Activated CD4-positive, alpha-beta T cell treated with anti-CD3 and anti-CD28 coated beads for 36 hours (primary cell): ENCODE measurements at places on chromosomes 12 and 14.

DNA sequence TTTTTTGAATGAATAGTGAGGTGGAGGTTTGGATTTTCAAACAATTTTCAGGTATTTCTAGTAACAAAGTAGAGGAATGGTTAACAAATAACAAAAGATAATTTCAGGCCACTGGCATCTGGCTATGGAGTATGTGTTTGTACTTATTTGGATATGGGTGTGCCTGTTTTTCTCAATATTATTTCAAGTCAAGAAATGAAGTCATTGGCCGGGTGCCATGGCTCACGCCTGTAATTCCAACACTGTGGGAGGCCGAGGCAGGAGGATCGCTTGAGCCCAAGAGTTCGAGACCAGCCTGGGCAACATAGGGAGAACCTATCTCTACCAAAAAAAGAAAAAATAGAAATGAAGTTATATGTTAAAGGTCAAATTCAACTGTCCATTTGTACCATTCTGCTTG lies 13.9 kb downstream of the SLC35E3 start:
- no peak for DNase-seq

DNA sequence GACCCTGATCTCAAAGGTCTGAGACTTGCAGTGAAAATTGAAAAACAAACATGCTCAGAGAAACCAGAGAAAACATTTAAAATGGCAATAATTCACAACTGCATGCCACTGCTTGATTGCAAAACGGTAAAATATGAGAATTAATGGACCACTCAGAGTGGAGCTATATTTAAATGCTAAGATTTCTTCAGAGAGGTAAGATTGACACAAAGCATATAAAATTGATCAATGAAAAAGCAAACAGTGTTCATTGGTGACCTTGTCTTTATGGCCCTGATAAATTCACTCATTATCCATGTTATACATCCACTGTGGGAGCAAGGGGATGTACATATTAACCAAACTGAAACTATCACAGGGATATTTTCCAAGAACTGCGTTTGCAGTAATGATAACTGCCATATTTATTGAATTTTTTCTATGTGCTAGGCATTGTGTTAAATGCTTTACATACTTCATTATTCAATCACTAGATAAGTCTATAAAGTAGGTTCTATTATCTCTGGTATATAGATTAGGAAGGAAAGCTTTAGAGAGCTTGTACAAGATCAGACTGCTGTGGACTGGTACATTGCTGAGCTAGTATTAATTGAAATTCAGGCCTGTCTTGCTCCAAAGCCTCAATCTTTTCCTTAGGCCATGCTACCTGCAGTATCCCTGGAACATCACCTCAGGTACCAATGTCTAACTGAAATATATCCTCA lies 113.9 kb upstream of the LMO3 start:
- DNase-seq, result no peak

GRCh38 chr14:95496111-95496681 lies 20.3 kb downstream of the SYNE3 start:
- DNase-seq, result no peak

DNA sequence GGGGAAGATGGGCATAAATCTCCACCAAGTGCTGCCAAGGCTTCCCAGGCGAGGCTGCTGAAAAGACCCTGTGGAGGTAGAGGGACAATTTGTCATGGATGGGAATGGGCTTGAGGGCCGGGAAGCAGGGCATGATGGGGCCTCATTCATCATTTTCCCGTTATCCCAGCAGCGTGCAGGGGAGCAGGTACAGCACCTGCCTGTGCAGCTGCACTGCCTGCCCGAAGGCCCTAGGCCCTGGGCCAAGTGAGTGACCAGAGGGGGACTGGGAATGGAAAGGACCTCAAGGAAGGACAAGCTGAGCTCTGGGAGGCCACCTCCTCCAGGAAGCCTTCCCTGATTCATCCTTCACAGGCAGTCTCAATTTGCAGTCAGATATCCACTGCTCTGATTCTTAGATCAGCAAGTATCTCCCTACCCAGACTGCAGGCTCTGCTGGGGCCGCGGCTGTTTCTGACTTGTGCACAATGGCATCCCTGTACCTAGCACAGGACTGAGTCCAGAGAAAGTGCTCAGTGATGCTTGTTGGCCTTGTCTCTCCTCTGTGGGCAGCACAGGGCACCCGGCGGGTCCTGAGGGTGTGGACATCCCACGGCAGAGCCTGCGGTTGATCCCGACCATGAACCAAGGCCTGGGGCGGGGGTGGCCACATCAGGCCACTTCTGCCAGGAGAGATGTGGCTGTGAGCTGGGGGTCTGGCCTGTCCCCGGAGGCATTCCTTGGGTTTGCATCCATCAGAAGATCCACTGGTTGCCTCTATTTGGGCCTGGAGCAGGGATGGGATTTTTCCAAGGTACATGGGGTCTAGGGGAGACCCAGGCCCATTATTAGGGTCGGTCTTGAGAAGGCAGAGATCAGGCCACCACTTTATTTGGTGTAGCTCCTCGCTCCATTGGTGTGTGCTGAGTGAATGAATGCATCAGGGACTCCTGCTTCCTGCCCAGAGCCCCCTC lies 167.3 kb upstream of the RTL1 start:
- no peak for DNase-seq

DNA sequence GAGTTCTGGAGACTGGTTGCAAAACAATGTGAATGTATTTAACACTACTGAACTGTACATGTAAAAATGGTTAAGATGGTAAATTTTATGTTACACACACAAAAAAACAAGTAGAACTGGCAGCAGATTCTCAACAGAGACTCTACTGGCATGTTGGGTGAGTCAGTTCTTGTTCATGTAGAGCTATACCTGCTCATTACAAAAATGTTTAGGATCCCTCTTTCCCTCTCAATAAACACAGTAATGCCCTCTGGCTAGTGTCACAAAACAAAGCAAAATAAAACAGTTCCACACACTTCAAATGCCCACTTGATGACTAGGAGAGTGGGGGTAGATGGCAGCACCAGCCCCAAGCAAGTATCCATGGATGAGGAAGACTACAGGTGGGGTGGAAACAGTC lies 13.7 kb upstream of the ZNF740 start:
- DNase-seq, result no peak

DNA sequence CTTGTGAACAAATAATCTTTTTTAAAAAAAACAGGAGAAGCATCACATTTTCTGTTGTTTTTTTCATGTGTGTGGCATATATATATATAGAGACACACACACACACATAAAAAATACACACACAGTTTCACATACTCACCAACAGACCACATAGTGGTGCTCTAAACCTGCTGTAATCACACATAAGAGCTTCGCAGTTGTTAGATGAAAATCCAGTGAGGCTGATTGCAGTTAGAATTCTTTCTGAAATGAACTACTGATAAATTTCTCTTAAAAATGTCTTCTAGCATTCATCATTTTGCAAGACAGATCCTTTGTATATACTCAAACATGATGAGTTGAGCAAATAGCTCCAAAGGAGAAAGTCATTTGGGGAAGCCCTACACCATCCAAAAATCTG lies 434.3 kb upstream of the STXBP6 start:
- DNase-seq, result no peak

DNA sequence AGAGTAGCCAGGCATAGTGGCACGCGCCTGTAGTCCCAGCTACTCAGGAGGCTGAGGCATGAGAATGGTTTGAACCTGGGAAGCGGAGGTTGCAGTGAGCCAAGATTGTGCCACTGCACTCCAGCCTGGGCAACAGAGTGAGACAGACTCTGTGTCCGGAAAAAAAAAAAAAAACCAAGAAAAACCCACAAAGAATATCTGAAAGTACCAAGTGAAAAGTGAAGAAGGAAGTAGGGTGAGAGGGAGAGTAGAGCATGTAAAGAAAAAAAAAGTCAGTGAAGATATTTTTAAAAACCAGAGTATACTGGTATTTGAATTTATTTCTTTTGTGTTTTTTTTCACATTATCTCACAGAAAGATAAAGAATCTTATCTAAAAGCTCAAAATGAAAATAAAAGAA lies 43.3 kb upstream of the ISM2 start:
- DNase-seq, result no peak

GRCh38 chr12:12171991-12172511 lies 94.8 kb downstream of the LRP6 start:
- DNase-seq, result peak; percentile 60

DNA sequence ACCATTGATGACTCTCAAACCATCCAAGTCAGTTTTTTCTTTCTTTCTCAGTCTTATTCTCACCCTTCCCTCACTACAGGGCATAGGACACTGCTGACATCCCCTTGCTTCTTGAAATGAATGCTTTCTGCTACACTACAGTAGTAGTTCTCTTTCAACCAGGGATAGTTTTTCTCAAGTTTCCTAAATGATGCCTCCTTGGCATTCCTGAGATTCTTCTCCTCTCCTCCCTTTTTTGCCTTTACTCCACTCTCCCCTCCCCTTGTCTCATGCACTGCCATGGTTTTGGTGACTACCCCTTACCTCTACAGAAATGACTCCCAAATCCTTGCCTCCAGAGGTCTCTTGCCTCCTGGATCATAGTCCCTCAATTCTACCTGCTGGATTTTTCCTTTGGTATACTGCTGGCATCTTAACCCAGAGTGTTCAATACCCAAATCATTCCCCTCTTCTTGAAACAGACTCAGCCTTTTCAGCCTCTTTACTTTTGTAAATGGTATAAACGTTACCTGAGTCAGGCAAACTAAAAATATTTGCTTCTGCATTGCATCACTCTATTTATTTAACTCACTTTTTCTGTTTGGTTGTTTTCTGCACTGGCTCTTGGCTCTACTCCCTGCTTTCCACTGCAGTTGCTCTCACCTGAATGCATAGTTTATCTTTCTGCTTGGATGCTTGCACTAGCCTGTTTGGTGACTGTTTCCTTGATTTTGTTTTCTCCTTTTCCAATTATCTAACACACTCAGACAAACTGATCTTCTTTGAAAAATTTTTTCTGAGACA lies 211.6 kb upstream of the IGF1 start:
- DNase-seq, result no peak

GRCh38 chr12:89319122-89319521 lies 33.2 kb downstream of the DUSP6 start:
- no peak for DNase-seq

DNA sequence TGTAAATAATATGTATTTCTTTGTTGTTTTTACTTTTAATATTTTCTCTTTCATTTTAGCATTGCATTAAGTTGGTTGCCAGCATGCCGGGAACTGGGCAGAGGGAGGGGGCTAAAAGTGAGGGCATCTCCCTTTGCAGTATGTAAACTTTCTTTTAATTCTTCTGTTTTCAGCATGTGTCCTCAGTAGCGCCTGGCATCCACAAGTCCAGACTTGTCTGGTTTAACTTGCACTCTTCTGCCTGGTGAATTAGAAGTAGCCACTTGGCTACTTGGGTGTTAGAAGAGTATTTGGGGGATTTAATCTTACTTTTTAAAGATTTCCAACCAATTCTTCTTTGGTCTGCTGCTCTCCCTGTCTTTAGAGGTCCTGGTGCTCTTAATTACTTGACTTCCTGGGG lies 117.2 kb upstream of the SCAF11 start:
- DNase-seq, result no peak

GRCh38 chr14:25150934-25151790 lies 101.2 kb upstream of the STXBP6 start:
- DNase-seq, result no peak

- DNase-seq, result no peak
Measured at GRCh38 chr12:128983371-128983770, 130.1 kb downstream of the GLT1D1 start.

DNA sequence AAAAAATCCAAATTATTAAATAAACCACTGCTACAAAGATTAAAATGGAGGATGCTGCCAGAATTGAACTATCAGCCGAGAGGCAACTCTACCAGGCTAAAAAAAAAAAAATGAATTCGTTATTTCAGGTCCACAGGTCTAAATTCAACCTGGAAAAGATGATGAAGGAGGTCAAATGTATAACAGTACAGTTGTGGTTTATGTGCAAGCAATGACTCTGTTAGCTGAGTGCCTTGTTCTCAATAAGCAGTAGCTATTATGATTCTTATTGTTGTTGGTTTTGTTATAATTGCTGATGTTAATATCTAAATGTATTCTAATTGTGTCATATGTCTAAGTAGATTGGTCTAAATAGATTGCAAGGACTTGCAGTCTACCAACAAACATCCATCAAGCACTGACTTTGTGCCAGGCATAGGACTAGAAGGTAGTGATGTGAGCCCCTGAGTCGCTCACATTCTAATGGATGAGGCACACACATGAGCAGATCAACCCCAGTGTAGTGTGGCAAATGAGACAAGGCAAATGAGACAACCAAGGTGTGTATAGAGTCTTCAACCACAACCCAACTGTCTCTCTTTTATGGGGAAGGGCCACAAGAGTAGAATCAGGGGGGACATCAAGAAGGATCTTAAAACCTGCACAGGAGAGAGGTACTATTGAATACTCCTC lies 77.0 kb upstream of the PLEKHG7 start:
- no peak for DNase-seq

DNA sequence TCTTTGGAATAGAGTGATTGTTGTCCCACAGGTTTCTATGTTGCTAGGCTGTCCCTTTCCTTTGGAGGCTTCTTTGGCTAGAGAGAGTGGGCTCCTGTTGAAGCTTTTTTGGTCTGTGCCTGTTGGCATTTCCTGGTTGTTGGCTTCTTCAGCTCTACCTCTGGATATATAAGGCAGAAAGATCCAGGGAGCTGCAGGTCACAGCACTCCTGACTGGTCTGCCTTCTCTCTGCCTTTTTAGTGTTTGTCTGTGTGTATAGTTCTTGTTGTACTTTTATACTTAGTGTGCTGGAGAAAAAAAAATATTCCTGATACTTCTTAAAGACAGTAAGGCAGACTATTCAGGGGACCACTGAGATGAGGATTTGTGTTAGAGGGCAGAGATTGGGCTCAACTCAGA lies 202.7 kb downstream of the FBXL14 start:
- DNase-seq, result no peak

GRCh38 chr12:85720308-85721033 lies 115.7 kb downstream of the RASSF9 start:
- no peak for DNase-seq
